Stimulated activated CD4-positive, alpha-beta T cell treated with anti-CD3 and anti-CD28 coated beads, Interleukin-4, amount 100 ng/mL, for 24 hours (primary cell): ENCODE measurements at places on chromosomes 4 and X.

- DNase-seq, result no peak
Measured at GRCh38 chrX:116142976-116143375, 27.6 kb upstream of the AGTR2 start.

GRCh38 chr4:69051576-69051943, 44.7 kb upstream of the UGT2B7 start:
- DNase-seq, result no peak

GRCh38 chrX:123665197-123665596, 67.7 kb downstream of the THOC2 start:
- DNase-seq, result no peak

DNA sequence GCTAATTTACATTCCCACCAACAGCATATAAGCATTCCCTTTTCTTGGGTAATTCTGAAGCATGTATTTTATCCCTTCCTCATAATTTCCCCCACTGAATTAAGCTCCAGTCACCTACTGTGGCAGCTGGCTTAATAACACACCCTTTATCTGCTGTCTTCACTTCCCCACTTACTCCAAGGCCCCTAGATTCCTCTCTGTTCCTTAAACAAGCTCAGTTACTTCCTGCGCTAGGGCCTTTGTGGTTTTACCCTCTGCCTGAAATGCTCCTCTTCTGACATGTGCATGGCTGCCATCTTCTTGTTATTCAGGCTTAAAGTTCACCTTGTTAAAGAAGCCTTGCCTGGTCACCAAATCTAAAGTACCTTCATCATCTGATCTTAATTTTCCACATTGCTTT, 47.2 kb upstream of the RPS6KA3 start:
- no peak for DNase-seq

- no peak for DNase-seq
Measured at GRCh38 chr4:152224223-152224622, 311.7 kb downstream of the FBXW7 start.

GRCh38 chrX:117989512-117989911, 127.1 kb downstream of the KLHL13 start:
- DNase-seq, result no peak

- no peak for DNase-seq
Measured at GRCh38 chrX:119187298-119187697, 48.8 kb upstream of the PGRMC1 start.
